Smooth muscle cell of trachea (primary cell): ENCODE measurements at places on chromosomes 11 and 22. TPM values are rescaled to one million over a fixed set of nuclear protein-coding genes. Genes with fewer than 3 reads are reported as not detected.

LAYN gene
- total RNA-seq = 48.9 and 93.9 TPM in 2 replicates

ASCL2 gene
- total RNA-seq = not detected in 2 replicates

FOSL1 gene
- 19.9 and 24.3 TPM in 2 replicates for total RNA-seq

XPNPEP3 gene
- total RNA-seq = 9.7 and 12.7 TPM in 2 replicates

OR56A4 gene
- not detected in 2 replicates for total RNA-seq

USH1C gene
- not detected in 2 replicates for total RNA-seq

RIMBP3C gene
- total RNA-seq = 0.15 and 0.66 TPM in 2 replicates

PATE2 gene
- total RNA-seq = 0.29 and 0.66 TPM in 2 replicates

PANX1 gene
- 36.2 and 52.1 TPM in 2 replicates for total RNA-seq

RAB38 gene
- 2.6 and 2.9 TPM in 2 replicates for total RNA-seq

NPAS4 gene
- 0.29 TPM in 1 of 2 replicates, not detected in the other for total RNA-seq

FOXRED2 gene
- total RNA-seq = 9.2 and 9.9 TPM in 2 replicates

REXO2 gene
- 176 and 215 TPM in 2 replicates for total RNA-seq

NTM gene
- total RNA-seq = 9.9 and 15.0 TPM in 2 replicates

KLHL35 gene
- total RNA-seq = 2.5 and 3.3 TPM in 2 replicates

NELL1 gene
- not detected in 2 replicates for total RNA-seq

FOLR1 gene
- total RNA-seq = 0.33 TPM in 1 of 2 replicates, not detected in the other

MRPL49 gene
- 50.4 and 55.6 TPM in 2 replicates for total RNA-seq

CDCA5 gene
- total RNA-seq = 1.2 and 9.7 TPM in 2 replicates

LAMTOR1 gene
- total RNA-seq = 97.3 and 114 TPM in 2 replicates

CSNK2A3 gene
- total RNA-seq = 2.2 and 2.6 TPM in 2 replicates

ZNF70 gene
- total RNA-seq = 3.2 and 4.3 TPM in 2 replicates

CDKN1C gene
- 77.7 and 109 TPM in 2 replicates for total RNA-seq

TIGD3 gene
- total RNA-seq = under 0.01 TPM in 1 of 2 replicates, not detected in the other

OR51E2 gene
- total RNA-seq = not detected in 2 replicates

PANX2 gene
- total RNA-seq = 0.17 and 0.29 TPM in 2 replicates

MPZL3 gene
- 0.17 and 0.29 TPM in 2 replicates for total RNA-seq

BDNF gene
- total RNA-seq = 5.2 and 10.6 TPM in 2 replicates

MAPK8IP2 gene
- total RNA-seq = 0.29 and 0.50 TPM in 2 replicates

CYB5R3 gene
- total RNA-seq = 80.9 and 122 TPM in 2 replicates

OR5A1 gene
- not detected in 2 replicates for total RNA-seq

SUN2 gene
- total RNA-seq = 76.7 and 126 TPM in 2 replicates

HIC2 gene
- 3.8 and 4.4 TPM in 2 replicates for total RNA-seq

ST14 gene
- total RNA-seq = 0.17 TPM in 1 of 2 replicates, not detected in the other

TREH gene
- not detected in 2 replicates for total RNA-seq

MFNG gene
- total RNA-seq = 0.33 and 1.5 TPM in 2 replicates

MPPED2 gene
- 0.33 and 0.44 TPM in 2 replicates for total RNA-seq

RIBC2 gene
- total RNA-seq = under 0.01 and 1.2 TPM in 2 replicates
